ENCODE measurements at places on chromosomes 1 and 21.

DNA sequence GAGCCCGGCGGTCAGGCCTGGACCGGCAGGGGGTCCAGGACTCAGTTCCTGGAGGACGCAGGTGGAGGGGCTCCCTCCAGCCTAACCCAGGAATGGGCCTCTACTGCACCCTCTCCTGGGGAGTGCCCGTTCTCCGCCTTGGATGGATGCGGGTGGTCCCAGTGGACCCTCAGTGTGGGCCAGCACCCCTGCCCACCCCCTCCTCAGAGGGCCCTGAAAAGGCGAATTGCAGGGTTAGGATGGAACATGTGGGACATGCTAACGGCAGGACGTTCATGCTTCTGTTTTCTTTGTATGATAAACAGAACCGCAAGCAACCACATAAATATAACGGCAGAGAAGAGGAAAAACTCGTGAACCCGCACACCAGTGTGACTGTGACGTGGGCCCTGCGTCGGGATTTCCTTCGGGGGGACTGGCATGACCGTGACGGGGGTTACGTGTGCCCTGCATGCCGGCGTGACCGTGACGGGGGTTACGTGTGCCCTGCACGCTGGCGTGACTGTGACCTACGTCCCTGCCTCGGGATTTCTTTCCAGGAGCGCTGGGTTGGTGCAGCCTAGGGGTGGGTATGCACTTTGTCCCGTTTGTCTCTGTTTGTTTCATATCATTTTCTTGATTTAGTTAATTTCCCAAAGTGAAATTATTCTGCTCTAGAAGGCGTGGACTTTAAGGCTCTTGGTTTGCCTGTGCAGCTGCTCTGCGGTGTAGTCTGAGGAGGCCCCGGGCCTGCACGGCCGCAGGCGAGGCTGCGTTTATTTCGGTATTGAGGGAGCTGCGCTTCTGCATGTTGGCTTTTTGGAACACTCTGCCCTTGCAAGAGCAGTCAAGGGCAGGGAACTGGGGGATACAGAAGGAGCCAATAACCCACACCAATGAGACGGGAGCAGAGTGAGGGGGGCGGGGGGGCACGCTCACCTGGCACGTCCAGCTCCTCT lies 3.1 kb downstream of the FTCD start:
- DNase-seq = no peak

GRCh38 chr1:229133151-229133550 lies 137.8 kb upstream of the RAB4A start:
- DNase-seq = no peak

- peak; percentile 13 for DNase-seq
Observed at GRCh38 chr1:97680894-97681293, 239.9 kb downstream of the DPYD start.

- no peak for DNase-seq
Observed at GRCh38 chr21:14099570-14099969, 111.2 kb downstream of the LIPI start.

DNA sequence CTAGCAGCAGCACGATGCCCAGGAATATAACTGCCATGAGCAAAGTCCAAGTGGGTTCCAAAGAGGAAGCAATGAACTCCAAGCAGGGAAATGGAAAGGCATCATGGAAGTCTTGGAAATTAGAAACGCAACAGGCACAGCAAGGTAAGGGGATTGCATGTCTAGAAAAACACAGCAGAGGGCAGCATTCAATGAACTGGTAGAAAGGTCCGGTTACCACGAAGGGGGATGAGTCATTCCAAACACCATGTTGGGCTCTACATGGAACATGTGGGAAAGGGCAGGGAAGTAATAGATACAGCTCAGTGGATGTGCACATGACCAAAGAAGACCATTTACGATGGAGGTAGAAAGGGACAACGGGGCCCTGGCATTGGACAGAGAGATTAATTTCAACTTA lies 36.4 kb downstream of the RXRG start:
- DNase-seq = peak; percentile 59

DNA sequence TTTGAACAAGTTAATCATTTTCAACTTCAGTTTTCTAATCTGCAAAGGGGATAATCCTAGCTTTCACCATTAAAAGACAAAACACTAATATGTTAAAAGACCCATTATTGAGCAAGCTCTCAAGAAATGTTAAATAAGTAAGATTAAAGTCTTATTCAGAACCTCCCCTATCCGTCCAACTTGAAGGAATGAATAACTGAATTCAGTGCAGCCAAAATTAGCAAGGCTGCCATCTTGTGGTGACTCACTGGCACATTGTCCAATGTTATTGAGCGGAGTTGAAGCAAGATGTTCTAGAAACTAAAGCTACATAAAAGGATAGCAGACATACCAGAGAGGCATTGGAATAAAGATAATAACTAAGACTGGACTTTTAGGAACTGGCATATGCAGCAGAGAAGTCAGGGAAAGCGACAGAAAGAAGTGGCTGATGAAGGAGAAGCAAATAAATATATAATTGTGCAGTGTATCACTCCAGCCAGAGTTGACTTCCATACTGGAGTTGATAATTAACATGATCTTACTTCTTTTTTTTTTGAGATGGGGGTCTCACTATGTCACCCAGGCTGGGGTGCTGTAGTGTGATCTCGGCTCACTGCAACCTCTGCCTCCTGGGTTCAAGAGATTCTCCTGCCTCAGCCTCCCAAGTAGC lies 8.2 kb upstream of the CAP1 start:
- DNase-seq = peak; percentile 67

- DNase-seq = no peak
Observed at GRCh38 chr1:188706742-188707141, 1770.9 kb downstream of the BRINP3 start.

GRCh38 chr1:53783056-53783455 lies 44.1 kb upstream of the GLIS1 start:
- DNase-seq = peak; percentile 13

- no peak for DNase-seq
Observed at GRCh38 chr1:190679983-190680382, 202.3 kb upstream of the BRINP3 start.
